CD4-positive, alpha-beta T cell treated with Interleukin-6 at 100 ng/mL for 8 hours (primary cell): ENCODE measurements at places on chromosomes 3 and 15.

DNA sequence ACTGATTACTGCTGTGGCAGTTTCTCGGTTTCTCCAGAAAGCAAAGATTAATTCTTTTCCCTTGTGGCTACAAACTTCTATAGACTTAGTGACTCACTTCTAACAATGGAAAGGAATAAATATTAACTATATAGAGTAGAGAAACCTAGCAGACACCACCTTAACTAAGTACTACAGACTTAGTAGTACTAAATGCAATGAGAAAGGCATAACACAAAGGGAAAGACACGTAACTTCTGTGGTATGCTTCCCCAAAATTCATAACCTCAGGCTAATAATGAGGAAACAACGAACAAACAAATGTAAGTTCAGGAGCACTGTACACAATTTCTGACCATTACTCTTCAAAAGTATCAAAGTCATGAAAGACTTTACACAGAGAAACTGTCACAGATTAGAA, 31.2 kb downstream of the ATG3 start:
- no peak for DNase-seq

DNA sequence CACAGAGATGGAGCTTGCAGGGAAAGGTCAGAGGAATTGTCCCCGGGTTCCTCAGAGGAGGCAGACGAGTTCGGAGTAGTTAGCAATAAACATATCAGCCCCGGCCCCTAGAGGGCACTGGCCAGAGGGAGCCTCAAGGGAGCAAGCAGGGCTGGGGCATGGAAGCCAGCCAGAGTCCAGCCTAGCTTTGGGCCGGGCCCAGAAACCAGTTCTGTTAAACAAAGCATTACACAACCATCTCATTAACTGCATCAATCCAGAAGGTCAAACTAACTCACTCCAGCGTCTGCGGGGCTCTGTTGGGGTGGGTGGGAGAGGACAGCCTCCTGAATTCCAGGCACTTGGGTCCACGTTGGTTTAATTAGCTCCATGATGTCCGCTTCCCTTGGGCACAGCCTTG, 41.0 kb upstream of the IREB2 start:
- no peak for DNase-seq

DNA sequence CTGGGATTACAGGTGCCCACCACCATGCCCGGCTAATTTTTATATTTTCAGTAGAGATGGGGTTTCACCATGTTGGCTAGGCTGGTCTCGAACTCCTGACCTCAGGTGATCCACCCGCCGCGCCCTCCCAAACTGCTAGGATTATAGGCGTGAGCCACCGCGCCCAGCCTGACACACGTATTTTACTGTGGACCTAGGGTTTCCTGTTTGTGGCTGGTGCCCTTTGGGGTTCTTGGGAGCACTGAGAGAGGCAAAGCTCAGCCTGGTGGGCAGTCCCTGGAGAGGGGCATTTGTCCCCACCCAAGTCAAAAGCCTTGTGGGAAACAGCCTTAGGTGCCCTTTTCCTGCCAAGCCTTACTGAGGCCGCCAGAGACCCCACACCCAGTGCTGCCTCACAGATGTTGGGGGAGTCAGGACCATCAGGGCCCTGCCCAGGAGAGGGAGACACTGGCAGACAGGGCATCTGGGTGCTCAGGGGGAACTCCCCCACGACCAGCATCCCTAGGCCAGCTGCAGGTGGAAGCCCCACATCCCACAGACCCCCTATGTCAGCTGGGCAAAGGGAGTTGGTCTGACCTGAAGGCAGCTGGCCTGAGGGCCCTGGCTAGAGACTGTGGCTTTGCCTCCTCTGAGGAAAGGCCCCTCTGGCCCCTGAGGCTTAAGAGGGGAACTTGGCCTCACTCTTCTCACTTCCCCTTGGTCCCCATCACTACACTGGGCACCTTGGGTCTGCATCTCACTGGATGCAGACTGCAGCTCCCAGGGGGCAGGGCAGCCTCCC, 35.1 kb downstream of the DNAH1 start:
- no peak for DNase-seq

DNA sequence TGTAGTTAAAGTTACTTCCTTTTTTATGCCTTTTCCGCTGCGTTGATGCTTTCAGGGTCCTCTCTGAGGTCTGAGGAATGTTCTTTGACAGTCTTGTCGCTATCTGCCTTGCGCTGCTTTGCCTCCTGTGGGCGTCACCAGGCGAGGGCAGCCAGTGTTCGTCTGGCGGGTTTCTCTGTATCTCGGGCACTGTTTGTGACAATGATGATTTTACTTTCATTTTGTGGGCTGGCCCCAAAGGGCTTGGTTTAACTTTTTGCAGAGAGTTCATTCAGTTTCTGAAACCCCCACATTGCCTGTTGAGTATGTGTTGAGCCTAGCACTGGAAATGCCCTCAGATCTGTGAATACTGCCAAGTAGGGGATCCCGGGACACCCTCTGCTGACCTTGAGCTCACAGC, 24.6 kb upstream of the SACM1L start:
- DNase-seq, result peak; percentile 73

DNA sequence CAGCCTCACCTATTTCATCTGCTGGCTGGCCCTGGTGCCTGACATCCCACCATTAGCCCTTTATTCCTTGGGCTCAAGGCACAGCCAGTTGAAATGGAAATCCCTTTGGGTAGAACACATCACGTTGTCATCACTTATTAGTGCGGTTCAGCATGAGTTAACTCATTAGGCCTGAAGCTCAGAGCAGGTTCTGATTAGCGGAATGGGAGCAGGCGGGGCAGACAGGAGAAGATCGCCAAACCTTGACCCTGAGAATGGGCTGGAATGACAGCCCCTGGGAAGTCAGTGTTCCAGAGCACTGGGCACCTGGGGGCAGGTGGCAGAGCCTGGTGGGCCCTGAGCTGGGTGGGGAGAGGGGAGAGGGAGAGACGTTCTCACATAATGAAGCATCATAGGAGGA, 5.8 kb downstream of the ITGA11 start:
- DNase-seq, result no peak
